Right cardiac atrium (tissue), 5 donors: ENCODE measurements at places on chromosomes 11 and 22. TPM values are rescaled to one million over a fixed set of nuclear protein-coding genes. Genes with fewer than 3 reads are reported as not detected.

BIK gene
- total RNA-seq, result not detected

RTN4R gene
- 0.56 TPM for total RNA-seq

NPAS4 gene
- 0.09 TPM for total RNA-seq

SAA2 gene
- 5.5 TPM for total RNA-seq

FAM180B gene
- not detected for total RNA-seq

MRGPRX3 gene
- not detected for total RNA-seq

PRR14L gene
- total RNA-seq, result 23.2 TPM

OR2D2 gene
- total RNA-seq, result not detected

DNA sequence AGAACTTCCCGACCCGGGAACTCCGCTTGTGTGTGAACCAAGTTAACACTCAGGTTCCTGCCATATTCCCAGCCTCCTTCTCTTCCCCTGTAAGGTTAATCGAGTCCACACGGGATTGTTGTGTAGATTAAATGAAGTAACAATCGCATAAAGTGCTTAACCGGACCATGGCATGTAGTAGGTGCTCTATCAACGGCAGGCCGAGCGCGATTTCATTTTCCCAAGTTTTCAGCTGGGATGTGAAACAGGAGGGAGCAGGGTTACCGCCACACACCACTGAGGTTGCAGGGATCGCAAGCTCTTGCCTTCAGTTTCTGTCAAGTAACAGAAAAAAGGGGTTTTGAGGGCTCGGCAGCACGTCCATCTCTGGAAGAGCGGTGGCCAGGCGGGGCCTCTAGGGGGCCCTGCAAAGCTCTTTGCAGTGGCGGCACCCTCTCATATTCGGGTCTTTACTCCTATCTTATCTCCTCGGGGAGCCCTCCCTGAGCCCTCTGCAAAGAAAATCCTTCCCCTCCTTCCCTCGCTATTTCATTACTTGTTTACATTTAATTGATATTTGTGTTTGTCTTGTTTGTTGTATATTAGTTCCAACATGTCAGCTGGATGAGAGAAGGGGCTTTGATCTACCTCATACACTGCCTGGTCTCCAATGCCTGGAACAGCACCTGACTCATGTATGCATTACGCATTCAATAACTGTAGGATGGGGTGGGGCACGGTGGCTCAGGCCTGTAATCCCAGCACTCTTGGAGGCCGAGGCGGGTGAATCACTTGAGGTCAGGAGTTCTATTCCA lies 816 bp upstream of the PLEKHA7 start:
- DNase-seq, result no peak

- no peak for DNase-seq
Observed at GRCh38 chr22:43057641-43058040, 31.6 kb downstream of the TTLL1 start.

- DNase-seq, result no peak
Observed at GRCh38 chr11:111531136-111531535, 9.4 kb upstream of the LAYN start.

- no peak for DNase-seq
Observed at GRCh38 chr11:33303541-33303940, 46.4 kb downstream of the HIPK3 start.

DNA sequence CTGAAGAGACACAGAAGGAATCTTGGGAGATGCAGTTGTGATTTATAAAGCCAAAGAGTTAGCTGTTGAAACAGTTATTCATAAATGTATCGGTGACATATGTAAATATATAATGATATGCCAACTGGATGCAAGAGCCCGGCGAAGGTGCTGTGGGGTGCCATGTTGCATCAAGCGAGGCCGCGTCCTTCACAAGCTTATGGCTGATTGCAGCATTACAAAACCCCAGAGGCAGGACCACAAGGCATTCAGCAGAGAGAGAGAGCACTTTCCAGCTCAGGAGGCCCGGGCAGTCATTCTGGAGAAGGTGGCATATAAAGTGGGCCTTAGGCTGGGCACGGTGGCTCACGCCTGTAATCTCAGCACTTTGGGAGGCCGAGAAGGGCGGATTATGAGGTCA lies 65.6 kb downstream of the LARGE1 start:
- DNase-seq, result no peak

DNA sequence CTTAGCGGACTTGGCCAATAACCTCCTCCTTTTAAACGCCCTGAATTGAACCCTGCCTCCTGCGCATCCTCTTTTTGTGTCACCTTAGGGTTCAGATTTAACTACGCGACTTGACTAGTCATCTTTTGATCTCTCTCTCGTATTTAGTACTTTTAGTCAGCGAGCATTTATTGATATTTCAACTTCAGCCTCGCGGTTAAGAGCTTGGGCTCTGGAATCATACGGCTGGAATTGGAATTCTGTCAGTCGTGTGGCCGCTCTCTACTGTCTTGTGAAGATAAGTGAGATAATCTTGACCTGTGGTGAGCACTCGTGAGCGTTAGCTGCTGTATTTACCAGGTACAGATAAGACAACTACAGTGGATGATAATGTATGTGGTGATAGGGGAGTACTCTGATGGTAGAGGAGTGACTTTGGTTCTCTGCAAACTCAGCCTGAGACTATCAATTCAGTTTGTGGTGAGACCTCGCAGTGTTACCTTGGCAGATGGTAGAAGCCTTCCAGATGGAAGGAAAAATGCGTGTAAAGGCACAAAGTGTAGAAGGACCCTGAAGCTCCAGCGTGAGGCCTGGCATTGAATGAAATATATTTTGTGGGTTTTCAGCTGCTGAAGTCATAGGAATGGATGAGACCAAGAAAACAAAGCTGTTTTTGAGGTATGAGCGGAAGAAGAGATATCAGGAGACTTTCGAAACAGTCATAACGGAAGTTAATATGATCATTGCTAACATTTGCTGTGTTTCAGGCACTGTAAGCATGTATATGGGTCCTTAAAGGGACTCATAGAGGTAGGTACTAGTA lies 682 bp downstream of the ATM start:
- no peak for DNase-seq

- DNase-seq, result peak; percentile 83
Observed at GRCh38 chr11:118612378-118612777, 5.0 kb downstream of the PHLDB1 start.

- DNase-seq, result no peak
Observed at GRCh38 chr22:49734390-49734789, 93.3 kb downstream of the BRD1 start.

GRCh38 chr11:134340354-134340964 lies 8.7 kb downstream of the GLB1L2 start:
- no peak for DNase-seq

- DNase-seq, result peak; percentile 93
Observed at GRCh38 chr22:37566903-37567798, 6.9 kb downstream of the CDC42EP1 start.

DNA sequence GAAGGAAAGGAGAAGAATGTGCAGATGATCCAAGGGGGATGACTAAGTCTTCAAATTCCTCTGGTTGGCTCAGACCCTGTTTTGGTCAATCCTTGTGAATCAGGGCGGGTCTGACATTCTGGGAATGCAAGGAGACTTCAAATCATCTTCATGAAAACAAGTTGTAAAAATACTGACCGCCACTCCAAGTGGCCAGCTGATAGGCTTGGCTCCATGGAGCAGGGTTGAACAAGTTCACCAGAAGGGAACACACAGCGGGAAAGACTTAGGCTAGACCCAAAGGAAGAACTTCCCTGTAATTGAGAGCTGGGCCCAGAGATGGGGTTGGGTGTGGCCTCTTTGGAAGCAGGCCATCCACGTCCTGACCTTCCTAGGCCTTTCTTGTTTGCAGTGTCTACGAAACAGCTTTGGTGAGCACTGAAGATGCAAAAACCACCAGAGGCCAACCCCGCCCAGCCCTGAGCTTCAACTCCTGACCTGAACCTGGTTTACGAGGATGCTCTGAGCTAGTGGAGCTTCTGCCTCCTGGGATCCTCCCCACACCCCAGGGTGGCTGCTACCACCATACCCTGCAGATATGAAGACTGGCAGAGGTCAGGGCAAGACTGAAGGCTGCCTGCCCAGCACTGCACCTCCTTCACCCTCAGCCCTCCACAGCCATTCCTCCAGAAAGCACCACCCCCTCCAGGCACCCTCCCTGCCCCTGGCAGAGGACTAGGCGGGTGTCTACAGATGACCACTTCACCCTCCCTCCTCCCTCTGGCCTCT lies 26.1 kb downstream of the GDPD5 start:
- peak; percentile 65 for DNase-seq

DNA sequence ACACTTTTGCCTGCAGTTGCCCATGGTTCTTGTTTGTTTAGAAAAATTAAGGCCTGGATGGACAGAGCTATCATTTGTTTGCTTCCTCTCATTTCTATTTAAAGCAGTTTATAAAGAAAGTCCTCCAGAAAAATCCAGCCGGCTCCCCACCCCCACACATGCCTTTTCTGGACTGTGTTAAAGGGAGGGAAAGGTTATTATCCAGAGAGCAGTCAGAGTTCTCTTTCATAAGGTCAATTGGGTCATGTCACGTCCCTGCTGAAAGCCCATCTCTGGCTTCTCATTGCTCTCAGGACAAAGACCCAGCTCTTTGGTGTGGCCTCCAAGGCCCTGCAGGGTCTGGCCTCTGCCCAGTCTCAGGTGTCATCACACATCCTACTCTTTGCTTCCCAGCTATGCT lies 9.8 kb upstream of the GRK3 start:
- no peak for DNase-seq

DNA sequence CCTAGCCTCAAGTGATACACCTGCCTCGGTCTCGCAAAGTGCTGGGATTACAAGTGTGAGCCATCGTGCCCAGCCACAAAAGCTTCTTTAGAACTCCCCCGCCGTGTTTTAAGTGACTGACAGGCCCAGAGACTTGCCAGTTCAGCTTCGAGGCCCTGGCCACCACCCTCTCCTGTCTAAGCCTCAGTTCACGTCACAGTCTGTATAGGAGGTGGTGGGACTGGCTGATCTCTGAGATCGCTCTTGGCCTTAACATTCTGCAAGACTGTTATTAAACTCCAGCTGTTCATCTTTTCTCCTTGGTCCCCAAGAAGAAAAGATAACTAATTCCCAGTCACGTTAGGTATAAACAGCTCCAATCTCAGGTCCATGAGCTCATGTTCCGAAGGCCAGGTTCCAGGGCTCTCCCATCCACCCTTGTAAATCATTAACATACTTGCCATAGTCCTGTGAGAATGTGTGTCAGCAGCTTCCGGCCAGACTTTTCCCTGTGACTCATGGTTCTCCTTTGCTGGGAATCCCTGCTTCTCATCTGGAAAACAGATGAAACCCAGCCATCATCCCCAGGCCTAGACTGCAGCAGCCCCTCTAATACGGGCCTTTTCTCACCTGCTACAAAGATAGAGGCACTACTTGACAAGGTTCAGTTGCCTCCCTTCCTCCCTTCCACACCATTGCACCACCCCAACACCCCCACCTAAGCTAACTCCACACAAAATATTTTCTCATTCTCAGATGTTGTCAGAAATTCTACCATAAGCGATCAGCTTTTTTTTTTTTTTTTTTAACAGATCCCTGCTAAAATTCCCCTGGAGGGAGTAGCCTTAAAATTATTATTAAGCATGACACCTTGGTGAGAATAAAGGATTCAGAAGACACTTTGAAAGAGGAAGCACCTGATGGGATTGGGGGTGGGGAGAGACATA lies 5.6 kb upstream of the KIAA0930 start:
- DNase-seq, result no peak

DNA sequence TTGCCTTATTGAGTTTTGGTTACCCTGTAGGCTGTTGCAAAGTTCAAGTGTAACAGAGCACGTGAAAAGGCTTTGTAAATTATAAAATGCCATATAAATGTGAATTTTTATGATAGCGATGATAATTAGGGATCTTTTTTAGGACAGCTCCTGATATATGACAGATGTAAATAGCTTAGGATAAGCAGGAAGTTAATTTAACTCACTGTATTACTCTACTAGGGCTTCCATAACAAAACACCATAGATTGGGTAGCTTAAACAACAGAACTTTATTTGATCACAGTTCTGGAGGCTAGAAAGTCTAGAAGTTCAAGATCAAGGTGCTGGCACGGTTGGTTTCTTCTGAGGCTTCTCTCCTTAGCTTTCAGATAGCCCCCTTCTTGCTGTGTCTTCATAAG lies 17.0 kb upstream of the PDE3B start:
- DNase-seq, result no peak

DNA sequence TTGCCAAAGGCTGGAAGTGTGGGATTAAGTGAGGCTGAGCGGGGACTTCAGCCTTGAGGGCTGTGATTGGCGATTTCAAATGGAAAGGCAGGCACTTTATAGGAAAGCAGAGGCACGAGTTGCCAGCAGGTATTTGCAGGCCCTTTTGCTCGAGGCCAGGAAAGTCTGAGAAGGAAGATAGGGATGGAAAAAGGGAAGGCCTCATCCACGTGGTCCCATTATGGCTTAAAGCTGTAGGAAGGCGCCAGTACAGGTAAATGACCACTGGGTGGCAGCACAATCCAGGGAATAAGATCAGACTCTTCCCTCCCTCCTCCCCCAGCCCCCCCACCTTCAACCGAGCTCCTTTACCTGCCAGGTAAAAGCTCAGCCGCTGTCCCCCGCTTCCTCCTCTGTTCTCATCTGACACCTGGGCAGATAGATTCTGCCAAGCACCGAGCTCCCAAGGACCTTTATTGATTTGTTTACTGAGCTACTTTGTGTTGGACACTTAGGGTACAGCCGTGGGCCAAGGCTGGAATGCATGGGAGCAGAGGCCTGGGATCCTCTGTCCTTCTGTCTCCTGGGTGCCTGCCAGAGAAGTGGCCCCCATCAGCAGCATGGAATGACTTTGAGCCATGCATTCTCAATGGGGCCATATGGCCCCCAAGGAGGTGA lies 7.5 kb downstream of the P2RX3 start:
- peak; percentile 84 for DNase-seq

GRCh38 chr22:36636916-36637315 lies 66.6 kb downstream of the CACNG2 start:
- DNase-seq, result no peak

GRCh38 chr11:116366451-116366850 lies 406.3 kb downstream of the BUD13 start:
- DNase-seq, result no peak

DNA sequence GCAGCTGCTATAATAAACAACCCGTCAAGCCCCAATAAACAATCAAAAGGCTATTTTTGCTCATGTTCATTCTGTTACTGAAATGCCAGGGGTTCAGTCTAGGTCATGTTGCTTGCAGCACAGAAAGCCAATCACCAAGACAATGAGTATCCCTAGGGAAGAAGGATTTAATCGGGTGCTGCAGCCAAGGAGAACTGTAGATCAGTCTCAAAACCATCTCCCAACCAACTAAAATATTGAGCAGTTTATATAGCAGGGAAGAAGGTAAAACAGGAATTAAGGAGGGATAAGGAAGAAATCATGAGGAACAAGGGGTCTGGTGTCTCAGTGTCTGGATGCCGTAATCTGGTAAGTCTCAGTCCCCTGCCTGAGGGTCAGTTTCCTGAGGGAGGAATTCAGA lies 169.5 kb downstream of the BLID start:
- DNase-seq, result no peak

GRCh38 chr11:1493650-1494244 lies 7.2 kb upstream of the MOB2 start:
- no peak for DNase-seq

- no peak for DNase-seq
Observed at GRCh38 chr11:116473206-116473769, 299.5 kb downstream of the BUD13 start.
